ENCODE measurements at places on chromosomes 16 and 17.

GRCh38 chr16:57544124-57544653, 1.7 kb downstream of the ADGRG5 start:
- no peak for DNase-seq

GRCh38 chr16:1474082-1474795, 589 bp downstream of the CLCN7 start:
- DNase-seq, result no peak

GRCh38 chr16:57388359-57389086, 16.0 kb upstream of the CCL17 start:
- DNase-seq, result no peak

- no peak for DNase-seq
Observed at GRCh38 chr17:38727736-38728135, 2.4 kb upstream of the CISD3 start.

DNA sequence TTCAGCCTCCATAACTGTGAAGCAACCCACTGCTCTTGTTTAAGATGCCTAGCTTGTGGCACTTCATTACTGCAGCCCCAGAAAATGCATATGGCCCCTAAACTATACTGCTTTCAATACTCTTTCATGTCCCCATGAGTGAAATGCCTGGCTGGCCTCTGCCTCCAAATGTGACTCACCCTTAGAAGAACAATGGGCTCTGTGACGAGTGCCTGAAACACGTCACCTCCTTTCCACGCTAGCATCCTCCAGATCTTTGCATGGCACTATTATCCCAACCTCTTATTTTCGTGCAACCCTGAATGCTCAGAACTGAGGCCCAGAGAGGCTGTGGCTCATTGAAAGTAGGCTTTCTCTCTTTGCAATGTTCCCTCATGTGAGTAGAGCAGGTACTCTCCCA, 233.1 kb downstream of the CBLN1 start:
- DNase-seq, result no peak

DNA sequence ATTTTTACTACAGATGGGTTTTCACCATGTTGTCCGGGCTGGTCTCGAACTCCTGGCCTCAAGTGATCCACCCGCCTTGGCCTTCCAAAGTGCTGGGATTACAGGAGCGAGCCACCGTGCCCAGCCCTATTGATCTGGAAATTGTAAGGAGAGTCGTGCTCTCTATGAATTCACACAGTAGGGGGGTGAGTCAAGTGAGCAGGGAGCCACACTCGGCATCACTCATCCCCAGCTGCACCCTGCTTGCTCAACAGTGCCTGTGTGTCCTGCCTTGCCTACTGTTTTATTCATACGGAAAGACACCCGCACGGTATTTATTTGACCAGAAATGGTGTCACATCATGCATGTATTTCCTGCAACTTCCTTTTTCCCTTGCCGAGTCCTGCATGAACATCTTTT, 157.2 kb upstream of the FOXF1 start:
- DNase-seq, result no peak

Data from SW 1271 (cell line).